Erythroblast (primary cell): ENCODE measurements at places on chromosomes 6 and 20.

DNA sequence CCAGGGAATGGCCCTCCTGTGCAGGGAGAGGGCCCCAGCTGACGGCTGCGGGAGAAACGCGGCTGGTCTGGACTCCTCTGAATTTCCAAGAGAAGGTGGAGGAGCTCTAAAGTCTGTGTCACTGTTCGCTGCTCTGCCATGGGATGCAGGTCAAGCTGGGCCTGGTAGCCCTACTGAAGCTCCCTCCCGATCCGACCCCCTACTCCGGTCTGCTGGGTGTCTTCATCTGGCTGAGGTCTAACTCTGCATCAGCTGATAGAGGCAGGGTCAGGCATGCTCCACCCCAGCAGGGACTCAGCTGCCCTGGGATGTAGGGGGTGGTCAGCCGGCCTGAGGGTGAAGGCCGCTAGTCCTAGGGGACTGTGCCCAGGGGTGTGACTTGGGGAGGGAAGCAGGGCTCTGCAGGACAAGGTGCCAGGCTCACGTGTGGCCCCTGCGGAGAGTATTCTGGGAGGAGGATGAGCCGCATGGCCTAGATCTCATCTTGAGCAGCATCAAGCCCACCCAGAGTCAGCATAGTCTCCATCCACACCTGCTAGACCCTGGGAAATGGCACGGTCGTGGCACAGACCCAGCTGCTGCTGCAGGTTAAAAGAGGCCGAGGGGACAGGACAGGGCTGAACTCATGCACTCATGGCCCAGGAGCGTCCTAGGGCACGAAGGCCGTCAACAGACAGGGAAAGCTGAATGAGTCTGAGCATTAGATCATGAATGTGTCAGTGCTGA is 1.4 kb downstream of the CST3 start:
- no peak for DNase-seq

DNA sequence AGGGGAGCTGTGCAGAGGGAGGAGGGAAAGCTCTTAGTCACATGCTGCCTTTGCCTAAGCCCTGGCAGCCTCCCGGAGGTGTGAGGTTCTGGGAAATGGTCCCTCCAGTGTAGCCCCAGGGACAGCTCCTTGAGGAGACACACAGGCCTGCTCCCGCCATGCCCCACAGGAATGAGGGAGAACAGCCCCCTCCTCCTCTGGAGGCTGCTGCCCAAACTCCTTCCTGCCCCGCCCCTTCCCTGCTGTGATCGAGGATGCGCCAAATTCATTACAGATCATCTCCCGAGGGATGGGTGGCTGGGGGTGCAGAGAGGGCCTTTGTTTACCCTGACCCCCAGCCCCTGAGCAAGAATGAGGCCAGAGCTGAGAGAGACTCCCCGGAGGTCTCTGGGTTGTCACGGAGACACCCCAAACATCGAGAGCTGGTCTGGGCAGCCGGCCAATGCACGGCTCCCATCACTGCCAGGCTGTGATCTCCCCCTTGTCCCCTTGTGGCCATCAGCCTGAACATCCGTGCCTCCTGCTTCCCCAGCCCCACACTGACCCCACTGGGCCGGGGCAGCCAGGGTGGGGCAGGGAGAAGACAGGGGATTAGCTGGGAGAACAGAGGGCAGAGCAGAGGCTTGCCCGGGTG is 8.4 kb downstream of the CYP21A2 start:
- DNase-seq, result peak; percentile 44

- no peak for DNase-seq
Observed at GRCh38 chr6:111808493-111808892, 64.8 kb downstream of the FYN start.

DNA sequence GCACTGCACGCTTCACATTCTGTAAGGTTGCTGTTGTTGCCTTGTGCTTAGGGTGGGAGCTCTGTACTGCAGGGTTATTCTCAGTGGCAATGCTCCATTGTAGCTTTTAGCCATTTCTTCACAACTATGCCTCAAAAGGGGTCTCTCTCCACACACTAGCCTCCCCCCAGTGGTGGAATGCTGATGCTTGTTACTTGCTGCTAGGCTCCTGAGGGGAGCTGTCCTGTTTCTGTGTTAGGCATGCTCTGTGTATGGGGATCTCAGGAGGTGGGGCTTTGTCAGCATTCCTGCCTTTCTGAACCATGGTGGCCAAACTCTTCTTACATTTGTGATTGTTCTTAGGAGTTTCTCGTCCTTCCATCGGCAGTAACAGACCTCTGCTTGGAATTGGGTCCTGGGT is 18.8 kb downstream of the TMEM170B start:
- no peak for DNase-seq

GRCh38 chr6:119483908-119484307 is 134.3 kb upstream of the MAN1A1 start:
- DNase-seq, result peak; percentile 26

GRCh38 chr6:25419879-25420278 is 140.7 kb downstream of the CARMIL1 start:
- no peak for DNase-seq

GRCh38 chr20:38945012-38945411 is 17.1 kb upstream of the DHX35 start:
- DNase-seq, result peak; percentile 58

DNA sequence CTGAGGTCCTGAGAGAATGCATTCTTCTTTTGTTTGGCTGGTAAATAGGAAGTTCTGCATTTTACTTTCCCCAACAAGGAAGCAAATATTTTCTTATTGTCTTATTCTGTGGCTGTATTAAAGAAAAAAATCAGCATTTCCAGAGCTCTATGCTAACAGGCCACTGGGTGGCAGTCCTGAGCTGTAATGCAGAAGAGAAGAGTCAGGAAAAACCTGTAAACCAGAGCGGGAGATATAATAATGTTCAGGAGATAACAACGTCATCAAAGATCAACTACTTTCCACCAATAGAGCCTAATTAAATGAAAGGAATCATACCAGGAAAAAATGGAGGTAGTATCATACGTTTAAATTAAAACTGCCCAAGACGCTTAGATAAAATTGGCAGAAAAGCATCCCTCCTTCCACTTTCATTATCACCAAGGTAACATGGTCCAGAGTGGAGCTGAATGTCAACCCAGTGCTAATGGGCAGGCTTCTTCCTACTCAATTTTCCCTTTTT is 55.6 kb upstream of the CARMIL1 start:
- peak; percentile 68 for DNase-seq

DNA sequence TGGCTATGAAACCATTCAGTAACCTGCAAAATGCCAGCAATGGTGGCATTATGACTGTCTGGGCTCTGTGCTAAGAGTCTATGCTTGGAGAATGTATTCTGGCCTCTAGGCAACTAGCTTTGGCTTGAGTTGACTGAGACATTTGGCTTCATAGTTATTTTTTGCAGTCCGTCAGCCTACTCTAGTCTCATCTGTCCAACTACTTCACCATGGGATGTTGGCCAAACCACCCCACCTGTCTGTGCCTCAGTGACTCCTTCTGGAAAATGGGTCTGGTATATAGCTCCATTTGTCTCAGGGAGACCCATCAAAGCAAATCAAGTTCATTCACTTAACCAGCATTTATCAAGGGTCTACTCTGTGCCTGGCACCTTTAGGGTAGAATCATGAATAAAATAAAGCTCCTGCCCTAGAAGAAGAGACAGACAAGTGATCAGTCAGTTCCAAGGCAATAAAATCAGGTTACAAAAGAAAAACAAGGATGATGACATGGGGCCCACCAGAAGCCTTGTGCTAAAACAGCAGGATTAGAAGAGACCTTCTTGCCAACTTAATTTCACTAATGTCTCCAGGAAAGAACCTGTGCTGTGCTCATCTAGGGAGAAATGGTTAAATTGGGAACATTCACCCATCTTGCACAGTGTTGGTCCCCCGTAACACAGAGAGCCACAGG is 102.4 kb upstream of the ARMC2 start:
- no peak for DNase-seq

DNA sequence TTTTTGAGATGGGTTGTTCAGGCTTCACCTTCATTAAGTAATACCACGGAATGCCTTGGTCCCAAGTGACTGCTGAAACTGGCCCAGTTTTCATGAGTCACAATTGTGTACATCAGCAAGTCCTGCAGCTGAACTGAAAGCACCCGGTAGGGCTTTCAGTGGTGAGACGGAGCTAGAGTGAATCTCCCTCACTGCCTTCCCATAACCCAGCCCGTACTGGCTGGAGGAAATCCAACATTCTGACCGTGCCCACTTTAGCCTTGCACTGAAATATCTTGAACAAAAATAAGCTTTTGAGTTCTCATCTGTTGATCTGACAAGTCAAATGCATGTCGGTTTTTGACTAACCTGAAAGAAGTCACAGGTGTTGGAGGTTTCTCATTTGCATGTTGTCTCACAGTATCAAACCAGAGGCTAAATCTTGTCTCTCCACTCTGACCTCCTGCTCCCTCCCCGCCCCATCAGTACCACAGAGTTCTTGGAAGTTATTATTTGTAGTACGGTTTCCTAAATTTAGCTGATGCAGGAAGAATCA is 35.9 kb downstream of the DUSP22 start:
- no peak for DNase-seq

GRCh38 chr6:97456070-97456469 is 173.1 kb upstream of the MMS22L start:
- no peak for DNase-seq

DNA sequence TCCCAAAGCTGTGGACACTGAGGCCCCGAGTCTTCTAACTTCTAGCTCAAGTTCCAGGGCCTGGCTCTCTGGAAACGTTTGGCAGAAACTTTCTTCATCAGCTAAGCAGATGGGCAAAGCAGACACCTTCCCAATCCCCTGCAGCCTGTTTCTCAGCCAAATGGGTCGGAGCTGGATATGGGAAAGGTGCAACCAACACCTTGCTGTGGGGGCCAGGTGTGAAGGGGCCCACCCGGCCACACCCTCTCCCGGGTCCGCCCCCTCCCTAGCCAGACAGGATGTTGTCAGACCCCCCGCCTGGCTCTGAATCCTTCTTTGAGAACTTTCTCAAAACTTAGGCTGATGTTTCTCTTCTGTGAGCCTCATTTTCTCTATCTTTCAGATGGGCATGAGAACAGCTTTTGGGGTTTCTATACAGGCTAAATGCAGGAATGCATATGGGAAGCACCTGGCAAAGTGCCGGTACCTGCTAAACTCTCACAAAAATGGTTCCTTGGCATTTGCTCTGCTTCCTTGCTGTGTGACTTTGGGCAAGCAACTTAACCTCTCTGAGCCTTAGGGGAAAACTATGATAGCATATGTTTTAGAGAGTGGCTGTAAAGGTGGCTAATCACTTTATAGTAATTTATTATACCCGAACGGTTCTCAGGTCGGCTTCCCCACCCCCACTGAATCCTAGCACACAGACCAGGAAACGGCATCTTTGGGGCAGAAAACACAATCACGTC is 1.8 kb downstream of the SNAI1 start:
- DNase-seq, result no peak

DNA sequence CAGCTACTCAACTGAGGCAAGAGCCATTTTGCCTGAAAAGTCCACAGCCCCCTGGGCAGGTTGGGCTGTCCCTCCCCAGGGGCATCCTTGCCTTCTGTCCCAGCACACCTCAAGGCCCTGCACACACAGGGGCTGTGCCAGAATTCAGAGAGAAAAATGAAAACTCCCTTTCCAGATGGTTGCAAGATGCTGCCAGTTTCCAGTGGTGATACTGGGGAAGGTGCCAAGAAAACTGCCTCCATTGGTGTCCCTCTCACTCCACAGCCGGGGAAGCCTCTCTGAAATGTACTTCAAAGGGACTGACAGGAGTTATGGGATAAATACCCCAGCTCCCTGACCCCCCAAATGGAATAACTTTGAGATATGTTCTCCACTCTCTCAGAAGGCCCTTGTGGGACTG is 154.2 kb upstream of the MAFB start:
- no peak for DNase-seq

- DNase-seq, result peak; percentile 53
Observed at GRCh38 chr20:32585011-32585585, at the start of gene NOL4L. Gene NOL4L (minus strand): TSS chr20:32585333. CDS start chr20:32584890, 443 bp downstream.

DNA sequence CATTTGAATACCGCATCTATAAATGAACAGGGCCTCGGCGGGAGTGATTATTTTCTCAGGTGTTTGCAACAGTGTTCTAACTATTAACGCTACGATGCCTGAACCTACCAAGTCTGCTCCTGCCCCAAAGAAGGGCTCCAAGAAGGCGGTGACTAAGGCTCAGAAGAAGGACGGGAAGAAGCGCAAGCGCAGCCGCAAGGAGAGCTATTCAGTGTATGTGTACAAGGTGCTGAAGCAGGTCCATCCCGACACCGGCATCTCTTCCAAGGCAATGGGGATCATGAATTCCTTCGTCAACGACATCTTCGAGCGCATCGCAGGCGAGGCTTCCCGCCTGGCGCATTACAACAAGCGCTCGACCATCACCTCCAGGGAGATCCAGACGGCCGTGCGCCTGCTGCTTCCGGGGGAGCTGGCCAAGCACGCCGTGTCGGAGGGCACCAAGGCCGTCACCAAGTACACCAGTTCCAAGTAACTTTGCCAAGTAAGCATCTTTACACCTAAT is 70.9 kb downstream of the HFE start:
- DNase-seq, result peak; percentile 99

DNA sequence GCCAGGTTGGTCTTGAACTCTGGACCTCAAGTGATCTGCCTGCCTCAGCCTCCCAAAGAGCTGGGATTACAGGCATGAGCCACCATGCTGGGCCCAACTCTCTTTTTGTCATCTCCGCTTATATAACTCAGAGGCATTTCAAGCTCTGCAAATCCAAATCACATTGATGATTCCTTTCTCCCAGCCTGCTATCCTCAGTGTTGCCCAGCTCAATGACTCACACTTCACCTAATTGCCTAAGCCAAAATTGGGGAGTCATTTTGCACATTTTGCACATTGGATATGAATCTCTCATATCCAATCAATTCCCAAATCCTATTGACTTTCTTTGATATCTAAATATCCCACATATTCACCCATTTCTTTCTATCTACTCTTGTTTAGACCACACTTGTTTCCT is 3.9 kb downstream of the UTRN start:
- DNase-seq, result no peak

DNA sequence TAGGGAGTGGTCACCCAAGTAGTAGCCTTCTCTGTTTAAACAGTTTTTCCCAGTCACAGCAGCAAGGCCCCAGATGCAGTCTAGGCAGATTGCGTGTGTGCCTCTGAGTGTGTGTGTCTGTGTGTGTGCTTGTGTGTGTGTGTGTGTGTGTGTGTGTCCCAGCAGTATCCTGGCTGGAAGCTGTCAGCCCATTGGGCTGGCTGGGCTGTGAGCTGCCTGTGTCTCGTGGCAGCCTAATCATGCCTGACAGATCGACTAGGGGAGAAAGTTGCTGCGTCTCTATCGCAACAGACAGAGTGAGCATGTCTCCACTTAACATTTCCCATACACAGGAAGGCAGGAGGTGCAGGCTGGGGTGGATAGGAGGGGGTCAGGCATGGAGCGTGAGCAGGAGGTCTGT is 42.9 kb upstream of the LRFN2 start:
- DNase-seq, result no peak

- no peak for DNase-seq
Observed at GRCh38 chr6:36336779-36337241, at the start of gene BNIP5. Gene BNIP5 (minus strand): TSS chr6:36336888. CDS start chr6:36330690, 6,198 bp downstream.
